ENCODE measurements at places on chromosomes 11 and 22.

- no peak for DNase-seq
Measured at GRCh38 chr22:45302751-45303150, 7.0 kb upstream of the FAM118A start.

DNA sequence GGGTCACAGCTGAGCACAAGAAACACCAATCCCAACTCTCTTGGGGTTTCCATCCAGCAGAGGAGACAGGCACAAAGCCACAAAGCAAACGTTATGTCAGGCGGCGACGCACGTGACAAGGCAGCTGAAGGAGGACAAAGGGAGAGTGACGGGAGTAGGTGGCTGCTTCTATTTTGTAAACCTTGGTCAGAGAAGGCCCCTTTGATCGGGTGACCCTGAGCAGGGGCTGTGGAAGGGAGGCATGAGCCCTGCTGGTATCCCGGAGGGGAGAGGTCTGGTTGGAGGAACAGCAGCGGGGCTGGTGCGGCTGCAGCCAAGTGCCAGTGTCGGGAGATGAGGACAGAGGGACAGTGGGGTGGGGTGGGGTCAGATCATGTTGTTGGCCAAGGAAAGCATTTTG is 17.3 kb upstream of the RFPL3 start:
- DNase-seq: no peak

DNA sequence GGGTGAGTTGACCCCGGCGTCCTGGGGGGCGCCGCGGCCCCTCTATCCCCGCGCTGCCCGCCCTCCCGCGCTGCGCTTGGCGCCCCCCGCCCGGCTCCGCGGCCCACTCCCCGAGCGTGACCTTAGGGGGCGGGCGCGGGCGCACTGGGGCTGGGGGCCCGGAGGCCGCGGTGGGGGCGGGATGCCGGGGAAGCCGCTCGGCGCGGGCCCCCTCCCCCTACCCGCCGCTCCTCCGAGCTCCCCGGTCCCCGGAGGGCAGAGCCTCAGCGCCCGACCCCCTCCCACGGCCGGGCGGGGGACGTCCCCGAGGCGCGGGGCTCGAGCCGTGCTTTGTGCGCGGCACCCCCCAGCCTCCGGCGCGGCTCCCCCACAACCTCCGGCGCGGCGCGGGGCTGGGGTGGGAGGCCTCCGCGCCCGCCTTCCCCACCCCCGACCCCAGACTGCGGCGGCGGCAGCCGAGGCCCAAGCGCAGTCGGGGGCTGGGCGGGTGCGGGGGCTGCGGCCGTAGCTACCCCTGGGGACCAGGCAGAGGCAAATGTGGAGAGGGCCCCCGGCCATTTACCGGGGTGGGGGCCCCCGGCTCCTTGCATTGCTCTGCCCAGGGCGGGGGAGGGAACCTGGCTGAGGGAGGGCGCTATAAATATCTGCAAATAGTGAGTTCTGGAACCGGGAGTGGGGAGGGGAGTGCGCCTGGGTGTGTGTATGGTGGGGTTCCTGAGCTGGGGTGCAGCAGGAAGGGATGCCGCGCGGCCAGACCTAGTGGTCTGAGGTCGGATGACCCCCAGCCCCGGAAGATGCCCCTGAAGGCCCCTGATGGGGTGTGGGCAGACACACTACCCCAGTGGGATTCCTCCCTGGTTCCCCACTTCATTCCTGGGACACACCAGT is 988 bp downstream of the MGAT3 start:
- no peak for DNase-seq

DNA sequence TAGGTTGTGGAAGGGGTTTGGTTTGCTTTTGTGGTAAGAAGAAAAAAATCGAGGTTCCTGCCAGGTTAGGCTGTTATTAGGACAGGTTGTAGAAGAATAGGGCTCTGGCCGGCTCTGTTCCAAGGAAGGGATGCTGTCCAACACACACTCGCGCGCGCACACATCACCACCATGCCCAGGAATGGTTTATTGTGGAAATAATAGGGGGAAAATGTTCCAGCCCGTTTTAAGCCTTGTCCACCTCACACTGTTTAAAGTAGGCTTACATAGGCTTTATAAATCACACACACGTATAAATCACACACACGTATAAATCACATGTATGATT is 1.2 kb upstream of the ARHGAP20 start:
- DNase-seq: no peak

DNA sequence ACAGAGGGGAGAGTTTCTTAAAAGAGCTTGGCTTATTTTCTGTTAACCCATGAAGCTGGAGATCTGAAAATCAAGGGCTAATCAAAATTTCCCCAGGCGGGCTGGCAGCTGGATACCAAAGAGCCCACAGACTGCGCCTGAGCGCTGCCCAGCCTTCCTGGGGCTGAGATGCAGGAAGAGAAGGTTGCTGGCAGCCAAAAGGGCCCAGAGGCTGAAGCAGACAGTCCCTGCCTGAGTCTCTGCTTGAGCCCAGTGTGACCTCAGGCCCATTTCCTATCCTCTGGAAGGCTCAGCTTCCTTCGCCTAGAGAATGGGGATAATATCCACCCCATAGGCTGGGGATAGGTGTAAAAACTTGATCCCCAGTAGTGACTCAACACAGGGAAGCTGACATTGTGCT is 49.1 kb downstream of the ARRB1 start:
- DNase-seq: no peak

- DNase-seq: no peak
Measured at GRCh38 chr11:110689306-110689705, 22.9 kb downstream of the ARHGAP20 start.

- no peak for DNase-seq
Measured at GRCh38 chr22:50034126-50035081, 21.8 kb upstream of the IL17REL start.

DNA sequence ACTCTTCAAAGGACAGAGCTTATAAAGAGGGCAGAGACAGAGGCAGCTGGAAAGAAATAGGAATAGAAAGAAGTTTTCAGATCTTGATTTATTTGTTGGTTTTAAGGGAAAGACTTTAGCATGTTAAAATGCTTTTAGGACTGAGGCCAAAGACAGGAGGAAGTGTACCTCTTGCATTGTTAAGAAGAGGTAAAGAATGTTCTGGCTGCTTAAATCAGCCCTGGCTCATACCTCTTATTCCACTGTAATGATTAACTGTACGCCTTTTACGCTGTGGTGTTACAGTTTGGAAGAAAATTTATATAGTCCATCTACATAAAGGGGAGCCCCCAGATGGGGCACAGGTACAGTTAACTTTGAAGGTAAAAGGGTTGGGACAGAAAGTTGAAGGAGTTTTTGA is 10.1 kb upstream of the MPZL2 start:
- no peak for DNase-seq

- DNase-seq: no peak
Measured at GRCh38 chr11:42025121-42025803, 565.8 kb upstream of the LRRC4C start.

DNA sequence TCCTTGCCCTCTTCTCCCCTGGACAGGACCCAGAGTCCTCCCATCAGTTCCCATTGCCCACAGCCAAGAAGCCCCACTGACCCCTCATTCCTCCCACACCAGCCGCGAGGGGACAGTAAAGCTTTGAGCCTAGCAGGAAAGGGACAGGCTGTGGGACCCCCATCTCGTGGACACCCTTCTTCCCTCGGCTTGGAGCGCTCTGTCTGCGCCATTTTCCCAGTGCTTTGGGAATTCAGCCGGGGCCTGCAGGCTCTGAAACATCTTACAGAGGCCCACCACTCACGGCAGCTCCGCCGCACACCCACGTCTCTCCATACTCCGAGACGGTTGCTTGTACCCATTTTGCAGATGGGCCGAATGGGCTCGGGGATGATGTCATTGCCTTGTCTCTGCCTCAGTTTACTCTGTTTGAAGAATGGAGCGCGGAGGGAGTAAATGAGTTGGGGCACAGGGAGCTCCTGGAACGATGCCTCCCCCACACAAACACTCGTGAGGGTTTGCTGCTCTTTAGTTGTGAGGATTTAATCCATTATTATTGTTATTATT is 447.7 kb downstream of the TBC1D22A start:
- DNase-seq: no peak

- no peak for DNase-seq
Measured at GRCh38 chr11:57792060-57792541, 30.5 kb downstream of the CTNND1 start.

DNA sequence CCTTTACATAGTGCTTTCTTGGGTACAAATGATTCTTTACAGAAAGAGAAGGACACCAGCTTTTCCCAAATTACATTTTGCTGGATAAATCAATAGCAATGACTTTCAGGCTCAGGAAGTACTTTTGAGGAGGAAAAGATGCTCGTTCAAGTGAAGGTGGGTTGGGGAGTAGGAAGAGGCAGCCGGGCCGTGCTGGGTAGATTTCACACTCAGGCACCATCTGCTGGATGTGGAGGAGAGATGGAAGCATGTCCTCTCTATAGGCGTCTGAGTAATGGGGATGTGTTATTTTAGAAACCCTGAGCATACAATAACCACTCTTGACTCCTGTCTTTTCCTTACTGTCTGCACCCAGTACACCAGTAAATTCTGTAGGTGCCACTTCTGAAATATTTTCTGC is 152.3 kb upstream of the LARGE1 start:
- no peak for DNase-seq

Measured in HS-5 (cell line).